Diencephalon (tissue), 1 donor: ENCODE measurements at places on chromosomes 4 and X. TPM values are rescaled to one million over a fixed set of nuclear protein-coding genes. Genes with fewer than 3 reads are reported as not detected.

Gene MAGEB2
- not detected for total RNA-seq

Gene C4orf50
- 19.4 TPM for total RNA-seq

Gene SULT1E1
- total RNA-seq = 12.7 TPM

Gene CT47B1
- not detected for total RNA-seq

Gene MTTP
- total RNA-seq = 3.9 TPM

Gene DIPK2B
- total RNA-seq = 2.5 TPM
